D341Med (cell line): ENCODE measurements at places on chromosomes 12 and 14.
A peak's percentile ranks its signal among the peaks of the same experiment; 100 is the strongest.

- no peak for DNase-seq
Observed at GRCh38 chr12:30911207-30911606, 15.3 kb upstream of the TSPAN11 start.

- no peak for DNase-seq
Observed at GRCh38 chr12:20128928-20129327, 239.4 kb upstream of the PDE3A start.

DNA sequence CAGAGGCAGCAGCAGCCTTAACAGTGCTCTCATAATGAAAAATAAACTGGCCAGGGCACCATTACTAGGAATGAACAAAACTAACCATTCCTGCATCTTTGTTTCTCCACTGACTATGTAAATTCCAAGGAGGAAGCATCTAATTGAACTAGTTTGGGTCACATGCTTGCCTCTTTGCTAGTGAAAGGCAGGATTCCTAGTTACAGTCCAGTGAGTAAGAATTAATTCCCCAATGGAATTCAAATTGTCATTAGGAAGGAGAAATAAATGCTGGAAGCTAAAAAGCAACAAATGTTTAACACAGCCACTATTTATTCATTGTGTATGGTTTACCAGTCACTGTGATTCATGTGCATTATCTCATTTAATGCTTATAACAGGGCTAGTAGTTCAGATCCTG lies 316.0 kb downstream of the CCDC91 start:
- DNase-seq: no peak

- DNase-seq: no peak
Observed at GRCh38 chr12:5197131-5197530, 153.5 kb downstream of the KCNA5 start.

GRCh38 chr12:105227879-105228278 lies 8.1 kb downstream of the APPL2 start:
- DNase-seq: no peak

DNA sequence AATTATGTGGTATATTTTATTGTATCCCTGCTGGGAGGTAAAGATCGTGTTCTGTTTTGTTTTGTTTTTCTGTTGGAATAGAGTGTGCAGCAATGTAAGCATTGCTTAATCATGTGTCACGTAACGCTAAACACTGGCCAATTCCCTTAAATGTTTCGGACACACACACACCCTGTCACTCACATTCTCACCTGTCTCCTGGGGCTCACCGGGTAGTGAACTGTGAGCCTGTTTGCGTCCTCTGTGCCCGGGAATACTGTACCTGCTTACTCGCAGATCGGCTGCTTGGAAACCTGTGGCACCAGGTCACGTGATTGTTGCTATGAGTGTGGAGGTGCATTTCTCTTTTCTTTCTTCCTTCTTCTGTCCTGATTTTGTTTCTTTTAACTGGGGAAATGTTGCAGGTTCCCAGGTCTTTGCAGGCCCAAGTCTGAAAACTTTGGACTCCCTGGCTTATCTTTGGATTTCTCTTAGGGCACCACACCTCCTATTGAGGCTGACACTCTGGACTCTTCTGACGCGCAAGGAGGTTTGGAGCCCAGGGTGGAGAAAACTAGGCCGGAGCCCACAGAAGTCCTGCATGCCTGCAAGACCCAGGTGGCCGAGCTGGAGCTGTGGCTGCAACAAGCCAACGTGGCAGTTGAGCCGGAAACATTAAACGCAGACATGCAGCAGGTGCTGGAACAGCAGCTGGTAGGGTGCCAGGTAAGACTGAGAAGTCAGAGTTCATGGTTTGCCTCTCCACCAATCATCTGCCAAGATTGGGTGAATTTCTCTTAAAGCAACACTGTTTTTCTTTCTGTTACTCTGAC lies 181.1 kb downstream of the ESR2 start:
- peak; percentile 36 for DNase-seq

- no peak for DNase-seq
Observed at GRCh38 chr12:88923631-88924030, 343.4 kb upstream of the KITLG start.

DNA sequence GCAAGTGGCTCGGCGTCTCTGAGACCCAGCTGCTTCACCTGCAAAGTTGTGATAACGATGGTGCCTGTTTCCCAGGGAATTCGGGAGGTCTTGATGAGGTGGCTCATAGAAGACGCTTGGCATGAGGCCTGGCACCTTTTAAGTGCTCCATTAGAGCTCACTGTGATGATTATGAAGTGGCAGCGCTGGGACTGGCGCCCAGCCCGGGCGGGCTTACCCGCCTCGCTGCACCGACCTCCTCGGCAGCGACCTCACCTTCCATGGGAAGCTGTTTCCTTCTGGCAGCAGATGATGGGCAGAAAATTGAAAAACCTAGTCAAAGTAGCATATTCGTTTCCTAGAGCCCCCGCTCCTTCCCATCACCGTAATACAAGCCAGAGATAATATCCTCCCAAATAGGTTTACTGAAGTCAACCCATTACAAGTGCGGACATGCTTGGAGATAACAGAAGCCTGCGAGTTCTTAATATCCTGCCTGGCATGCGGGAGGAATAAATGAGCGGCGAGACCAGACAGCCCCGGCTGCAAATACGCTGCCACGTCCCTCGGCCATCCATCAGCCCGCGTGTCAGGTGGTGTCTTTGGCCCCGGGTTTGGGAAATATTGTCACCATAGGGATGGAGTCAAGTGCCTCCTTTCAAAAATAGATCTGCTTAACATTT lies 35.2 kb upstream of the DLK1 start:
- DNase-seq: no peak

DNA sequence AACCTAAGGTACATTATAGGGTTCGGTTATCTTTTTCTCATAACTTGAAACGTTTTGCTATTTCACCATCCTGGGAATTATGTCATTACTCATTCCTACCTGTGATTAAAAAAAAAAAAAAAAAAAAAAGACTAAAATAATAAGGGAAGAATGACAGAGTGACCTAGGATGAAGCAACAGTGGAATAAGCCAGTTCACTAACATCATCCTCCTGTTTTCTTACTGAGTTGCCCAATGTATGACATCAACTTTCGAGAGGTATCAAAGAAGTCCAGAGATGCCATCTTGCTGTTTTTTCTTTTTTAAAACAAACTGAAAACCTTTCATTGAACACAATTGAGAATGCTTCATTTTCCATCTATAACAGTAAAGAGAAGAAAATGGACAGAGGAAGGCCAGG lies 42.8 kb downstream of the AMN start:
- DNase-seq: no peak

DNA sequence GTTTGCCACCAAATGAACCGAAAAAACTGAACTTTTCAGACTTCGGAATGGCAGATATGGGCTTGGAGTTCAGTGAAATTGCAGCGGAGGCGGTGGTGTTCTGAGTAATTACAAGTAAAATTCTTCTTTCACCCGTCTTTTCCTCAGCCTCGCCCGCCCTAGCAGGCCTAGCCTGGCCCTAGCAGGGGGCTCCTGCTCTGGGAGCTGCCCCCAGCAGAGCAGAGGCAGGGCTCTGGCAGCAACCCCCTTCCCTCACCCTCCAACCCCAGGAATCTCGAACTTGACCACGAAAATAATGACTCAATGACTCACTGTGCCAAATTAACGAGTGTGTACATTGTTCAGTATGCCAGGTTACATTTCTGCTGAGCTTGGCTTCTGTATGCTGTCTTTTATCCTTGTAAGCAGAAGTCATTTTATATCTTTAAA lies 1.1 kb downstream of the PAPLN start:
- peak; percentile 44 for DNase-seq

DNA sequence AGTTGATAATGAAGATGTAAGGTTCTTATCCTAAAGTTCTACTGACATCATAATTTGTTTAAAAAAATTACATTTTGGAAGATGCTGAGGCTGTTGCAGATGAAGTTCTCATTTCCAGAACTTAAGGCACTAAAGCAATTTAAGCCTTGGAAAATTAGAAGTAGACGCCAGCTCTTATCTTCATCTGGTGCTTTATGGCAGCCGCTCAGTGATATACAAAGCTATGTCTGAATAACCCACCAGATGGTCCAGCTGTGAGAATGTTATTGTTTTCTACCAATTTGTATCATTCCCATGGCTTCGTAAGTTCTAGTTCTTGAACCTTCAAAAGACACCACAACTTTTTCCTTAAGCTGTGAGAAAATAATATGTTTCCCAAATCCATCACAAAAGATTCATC lies 212.1 kb upstream of the ARID2 start:
- no peak for DNase-seq

GRCh38 chr12:80183939-80184338 lies 84.6 kb downstream of the OTOGL start:
- DNase-seq: no peak
